ENCODE measurements at places on chromosomes 3 and 15.
A peak's percentile ranks its signal among the peaks of the same experiment; 100 is the strongest.

DNA sequence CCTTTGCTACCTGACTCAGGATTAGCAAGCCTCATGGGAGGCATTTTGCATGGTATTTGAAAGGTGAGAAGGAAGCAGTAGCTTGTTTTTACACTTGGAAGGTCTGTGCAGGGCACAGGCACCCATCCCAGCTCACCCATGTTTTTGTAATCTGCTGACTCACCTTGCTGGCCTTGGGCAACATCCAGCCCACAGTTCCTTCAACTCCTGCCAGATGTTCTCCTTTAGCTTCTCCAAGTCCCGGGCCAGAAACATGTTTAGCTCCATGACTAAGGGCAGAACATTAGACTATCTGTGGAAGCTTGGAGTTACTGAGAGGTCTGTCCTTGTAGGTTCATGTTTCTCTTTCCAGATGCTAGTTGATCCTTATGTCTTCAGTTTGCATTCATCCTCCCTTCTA, 12.4 kb upstream of the ZNF770 start:
- no peak for DNase-seq

DNA sequence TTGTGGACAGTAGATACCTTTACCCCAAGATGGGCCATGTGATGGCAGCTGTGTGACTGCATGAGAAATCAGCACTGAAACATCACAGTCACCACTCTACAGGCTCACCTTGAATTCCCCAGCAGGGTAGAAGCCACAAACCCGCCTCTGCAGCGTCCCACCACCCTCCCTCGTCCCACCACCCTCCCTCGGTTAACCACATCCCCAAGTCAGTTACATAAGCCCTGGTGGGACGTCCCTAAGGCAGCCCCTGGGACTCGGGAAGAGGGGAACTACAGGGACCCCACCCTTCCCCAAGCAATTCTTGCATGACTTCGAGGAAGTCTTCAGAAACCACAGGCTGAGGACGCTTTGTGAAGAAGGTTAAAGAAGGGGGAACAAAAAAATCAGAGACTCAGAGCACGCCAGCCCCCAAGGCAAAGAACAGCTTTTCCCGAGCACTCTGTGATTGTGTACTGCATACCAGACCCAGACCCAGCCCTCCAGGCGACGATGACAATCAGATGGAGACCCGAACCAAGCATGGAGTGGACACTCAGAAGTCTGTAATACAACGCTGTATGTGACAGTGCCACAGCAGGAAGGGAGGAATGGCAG, 60.5 kb downstream of the SH3BP5 start:
- DNase-seq: peak; percentile 79

GRCh38 chr3:190193210-190193609, 72.5 kb upstream of the P3H2 start:
- DNase-seq: no peak

DNA sequence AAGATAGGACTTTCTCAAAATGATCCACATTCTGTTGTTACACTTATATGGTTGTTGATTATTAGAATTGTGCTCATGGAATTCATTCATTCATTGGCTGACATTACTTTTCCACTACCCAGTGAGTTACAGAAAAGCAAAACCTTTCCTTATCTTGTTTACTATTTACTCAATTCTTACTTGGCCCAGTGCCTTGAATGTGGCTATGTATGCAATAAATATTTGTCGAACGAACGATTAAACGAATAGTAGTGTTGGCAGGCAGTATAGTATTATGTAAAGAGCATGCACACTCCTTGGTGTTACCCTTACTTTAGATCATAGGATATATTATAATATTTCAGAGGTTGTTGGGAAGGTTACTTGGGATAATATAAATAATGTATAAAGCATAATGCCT, 31.0 kb downstream of the CTDSPL2 start:
- no peak for DNase-seq

GRCh38 chr3:177773717-177774116, 576.4 kb upstream of the TBL1XR1 start:
- no peak for DNase-seq

GRCh38 chr3:80230962-80231361, 463.2 kb upstream of the ROBO1 start:
- no peak for DNase-seq

DNA sequence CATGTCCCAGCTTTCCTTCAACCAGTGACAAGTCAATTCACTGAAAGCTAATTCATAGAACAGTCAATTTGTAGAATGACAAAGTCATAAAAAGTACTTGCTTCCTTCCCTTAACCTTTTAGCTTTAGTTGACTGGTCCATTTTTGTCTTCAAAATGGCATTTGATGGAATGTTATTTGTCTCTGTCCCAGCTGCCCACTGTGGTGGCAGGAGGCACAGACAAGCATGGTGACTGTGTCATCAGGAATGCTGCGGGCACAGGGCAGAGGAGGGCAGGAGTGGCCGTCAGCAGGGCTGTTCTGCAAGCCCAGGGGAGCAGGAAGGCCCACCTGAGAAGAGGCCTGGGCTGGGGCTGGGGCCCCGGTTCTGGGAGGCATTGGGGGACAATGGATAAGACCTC, 10.0 kb downstream of the IQSEC1 start:
- no peak for DNase-seq

DNA sequence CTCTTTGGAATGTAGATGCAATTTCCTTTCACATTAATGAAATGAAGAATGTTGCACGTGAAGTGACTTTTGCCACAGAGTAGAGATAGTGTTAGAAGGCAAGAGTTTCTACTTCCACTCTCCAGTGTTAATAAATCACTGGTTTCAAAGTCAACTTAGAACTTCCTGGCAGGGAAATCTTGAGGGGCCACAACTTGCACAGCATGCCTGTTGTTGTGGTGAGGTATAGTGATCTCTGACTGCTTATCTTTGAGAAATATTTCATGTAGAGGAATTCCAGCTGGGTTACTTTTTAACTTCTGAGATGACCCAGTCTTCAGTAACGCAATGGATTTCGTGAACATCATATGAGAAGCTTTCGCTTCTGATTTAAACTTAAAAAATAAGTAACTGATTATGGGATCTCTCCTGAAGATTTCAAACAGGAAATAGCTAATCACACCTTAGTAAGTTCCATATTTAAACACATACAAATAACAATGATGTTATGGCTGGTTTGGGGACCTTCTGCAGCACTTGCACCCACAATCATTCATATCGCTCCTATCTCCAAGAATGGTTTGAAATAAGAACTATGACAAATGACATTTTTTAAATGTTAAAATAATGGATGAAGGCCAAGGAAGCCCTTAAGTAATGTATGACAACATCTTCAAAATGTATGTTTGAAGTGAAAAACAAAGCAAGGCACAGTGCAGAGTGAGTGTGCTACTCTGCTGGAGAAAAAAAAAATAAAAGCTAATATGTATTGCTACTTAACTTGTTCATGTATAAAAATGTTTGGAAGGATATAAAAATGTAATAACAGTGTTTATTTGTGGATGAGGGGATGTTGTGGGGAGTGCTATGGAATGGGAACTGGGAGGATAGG, 726.5 kb upstream of the NECTIN3 start:
- no peak for DNase-seq

DNA sequence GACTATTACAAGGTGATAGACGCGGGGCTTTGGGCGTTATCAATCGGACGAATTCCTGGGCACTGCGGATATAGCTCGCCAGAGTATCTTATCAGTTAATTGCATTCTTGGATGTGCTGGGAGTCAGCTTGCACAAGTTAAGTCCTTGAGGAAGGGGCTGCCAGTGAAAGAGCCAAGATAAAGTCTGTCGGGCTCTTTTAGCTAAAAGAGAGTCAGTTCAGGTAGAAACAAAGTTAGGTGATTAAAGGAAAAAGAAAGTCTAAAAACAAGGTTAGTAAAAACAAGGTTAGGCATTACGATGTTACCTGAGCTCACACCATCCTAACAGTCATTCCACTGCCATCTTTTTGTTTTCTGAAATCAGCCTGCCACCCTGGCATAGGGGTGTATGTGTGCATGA, 6.1 kb upstream of the MCF2L2 start:
- no peak for DNase-seq

- DNase-seq: no peak
These were observed 200.5 kb upstream of the LRTM1 start for GRCh38 chr3:55128225-55128823.

- peak; percentile 46 for DNase-seq
These were observed 15.5 kb downstream of the TBC1D2B start for GRCh38 chr15:78061963-78062427.

- no peak for DNase-seq
These were observed 1.2 kb upstream of the PLIN1 start for GRCh38 chr15:89680282-89680873.

DNA sequence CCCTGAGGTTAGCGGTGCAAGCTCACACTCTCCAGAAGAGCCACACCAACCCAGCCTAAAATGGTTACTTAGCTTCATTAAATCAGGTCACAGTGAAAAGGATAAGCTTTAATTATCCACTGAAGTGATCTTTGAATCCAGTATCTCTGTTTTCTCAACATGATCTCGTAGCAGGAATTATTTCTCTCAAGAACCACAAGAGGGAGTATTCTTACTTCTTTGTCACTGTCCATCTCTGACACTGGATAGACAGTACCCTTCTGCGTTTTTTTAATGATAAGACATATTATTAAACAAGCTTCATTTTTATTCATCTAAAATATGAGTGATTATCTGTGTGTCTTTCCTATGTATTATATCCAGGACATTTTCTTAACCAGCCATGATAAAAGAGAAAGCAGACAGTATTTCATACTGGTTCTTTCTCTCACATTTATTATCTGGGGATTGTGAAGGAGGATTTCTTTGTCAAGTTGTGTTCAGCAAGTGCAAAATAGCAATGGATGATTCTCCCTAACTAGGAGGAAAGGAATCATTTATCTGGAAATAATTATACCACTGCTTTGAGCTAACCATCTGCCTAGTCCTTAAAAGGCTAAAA, 105.4 kb upstream of the CCDC54 start:
- no peak for DNase-seq

DNA sequence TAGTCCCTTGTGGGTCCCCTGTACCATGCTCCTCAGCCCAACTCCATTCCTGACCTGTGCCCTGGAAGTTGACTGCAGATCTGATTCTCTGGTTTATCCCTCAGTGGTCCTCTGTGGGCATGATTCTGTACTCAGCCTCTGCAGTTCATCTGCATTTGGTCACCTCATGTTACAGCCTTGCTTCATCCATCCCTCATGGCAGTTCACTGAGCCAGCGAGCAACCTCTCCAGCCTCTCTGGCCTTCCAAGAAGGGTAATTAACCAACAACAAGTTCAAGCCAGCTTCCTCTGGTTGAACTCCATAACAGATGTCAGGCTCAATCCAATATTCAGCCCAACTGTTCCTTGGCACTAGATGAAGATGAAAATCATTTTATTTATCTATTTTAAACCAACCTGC, 509.5 kb downstream of the NTRK3 start:
- DNase-seq: no peak

DNA sequence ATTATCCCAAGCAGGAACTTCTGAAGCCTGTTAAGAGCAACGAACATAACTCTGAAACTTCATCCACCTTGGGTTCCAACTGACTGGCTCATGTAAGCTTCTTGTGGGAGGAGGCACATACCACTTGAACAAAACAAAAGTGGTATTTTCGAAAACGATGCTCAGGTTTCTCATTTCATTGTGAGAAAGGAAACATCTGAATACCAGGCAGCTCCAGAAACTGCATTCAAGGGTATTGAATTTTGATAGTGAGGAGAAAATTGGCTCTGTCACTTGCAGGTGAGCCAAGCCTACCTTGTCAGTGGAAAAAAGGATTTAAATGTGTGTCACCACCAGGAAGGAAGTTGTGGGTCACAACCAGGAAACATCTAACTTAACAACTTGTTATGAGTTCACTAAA, 218.1 kb upstream of the SATB1 start:
- no peak for DNase-seq

- no peak for DNase-seq
These were observed 94.3 kb downstream of the TBC1D2B start for GRCh38 chr15:77983091-77983707.

- DNase-seq: no peak
These were observed 11.3 kb downstream of the EHD4 start for GRCh38 chr15:41961001-41961518.

GRCh38 chr15:73750438-73750837, 2.7 kb downstream of the INSYN1 start:
- no peak for DNase-seq

GRCh38 chr3:67647390-67647878, 7.0 kb downstream of the SUCLG2 start:
- no peak for DNase-seq

DNA sequence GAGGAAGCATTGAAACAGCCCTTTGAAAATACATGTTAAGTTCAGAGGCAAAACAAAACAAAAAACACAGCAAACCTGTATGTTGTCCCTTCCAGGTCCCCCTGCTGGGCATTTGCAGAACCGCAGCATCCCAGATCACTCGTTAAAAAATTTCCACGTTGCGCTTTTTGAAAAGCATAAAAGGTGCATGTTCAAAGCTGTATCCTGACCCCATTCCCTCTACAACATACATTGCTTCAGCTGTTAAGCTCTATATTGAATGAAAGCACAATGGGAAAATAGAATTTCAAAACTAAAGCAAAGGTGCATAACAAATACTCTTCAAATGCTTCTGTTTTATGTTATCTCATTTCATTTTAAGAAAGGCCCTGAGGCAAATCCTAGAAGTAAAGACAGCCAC, 328.3 kb downstream of the THSD4 start:
- peak; percentile 32 for DNase-seq

DNA sequence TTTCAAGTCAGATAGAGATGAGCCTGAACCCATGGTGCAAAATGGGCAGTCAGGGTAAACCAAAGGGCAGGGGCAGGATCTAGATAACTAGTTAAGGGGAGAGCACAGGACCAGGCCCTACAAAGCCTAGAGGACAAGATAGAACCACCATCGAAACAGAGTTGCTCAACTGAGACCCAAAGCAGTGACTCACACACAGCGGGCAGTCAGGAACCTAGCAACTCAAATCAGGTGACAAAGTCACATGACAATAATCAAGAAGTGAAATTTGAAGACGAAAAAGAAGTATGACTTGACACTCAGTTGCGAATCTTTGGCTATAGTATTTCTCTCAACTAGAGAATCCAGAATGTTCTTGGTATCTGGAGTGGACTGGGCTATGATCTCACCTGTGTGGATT, 136.0 kb upstream of the PTPRG start:
- no peak for DNase-seq

GRCh38 chr3:18236726-18237125, 188.4 kb downstream of the SATB1 start:
- DNase-seq: no peak

DNA sequence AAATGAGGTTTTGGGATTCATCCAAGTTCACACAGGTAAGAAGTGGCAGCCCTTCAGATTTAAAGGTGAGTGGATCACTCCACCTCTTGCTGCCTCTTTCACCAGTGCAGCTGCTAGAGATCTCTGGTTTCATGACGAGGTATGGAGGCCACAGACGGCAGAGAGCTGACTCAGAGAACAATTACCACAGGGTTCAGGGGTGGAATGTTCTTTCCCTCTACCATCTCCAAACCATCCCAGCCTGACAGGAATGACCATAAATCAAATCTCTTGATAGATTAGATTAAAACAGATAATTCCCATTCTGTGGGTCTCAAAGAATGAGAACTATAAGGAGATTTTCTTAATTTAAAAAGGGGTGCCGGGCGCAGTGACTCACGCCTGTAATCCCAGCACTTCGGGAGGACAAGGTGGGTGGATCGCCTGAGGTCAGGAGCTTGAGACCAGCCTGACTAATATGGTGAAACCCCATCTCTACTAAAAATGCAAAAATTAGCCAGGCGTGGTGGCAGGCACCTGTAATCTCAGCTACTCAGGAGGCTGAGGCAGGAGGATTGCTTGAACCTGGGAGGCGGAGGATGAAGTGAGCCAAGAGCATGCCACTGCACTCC, 174.2 kb upstream of the ATP11B start:
- DNase-seq: no peak

- DNase-seq: no peak
These were observed 63.7 kb downstream of the BDH1 start for GRCh38 chr3:197491923-197492664.

GRCh38 chr15:77807115-77807514, 174.4 kb upstream of the LINGO1 start:
- DNase-seq: no peak
